ENCODE measurements at places on chromosomes 16 and 17. TPM values are rescaled to one million over a fixed set of nuclear protein-coding genes. Genes with fewer than 3 reads are reported as not detected.

GRCh38 chr17:66778531-66779236 lies 56.2 kb upstream of the CACNG5 start:
- no peak overlapping the region for H3K4me3 ChIP-seq
- H3K36me3 ChIP-seq = peaks cover 20% of the 10 kb centered on the region
- H3K27me3 ChIP-seq = no peaks in the 10 kb centered on the region

GRCh38 chr16:25012525-25012991 lies 2.6 kb downstream of the ARHGAP17 start:
- peaks cover 76% of the 10 kb centered on the region for H3K4me1 ChIP-seq
- DNase-seq = peak; percentile 76
- H3K36me3 ChIP-seq = peaks cover 50% of the 10 kb centered on the region
- no peaks in the 10 kb centered on the region for H3K27me3 ChIP-seq

- peak; percentile 65 for DNase-seq
- peaks cover 64% of the 10 kb centered on the region for H3K4me1 ChIP-seq
- H3K36me3 ChIP-seq = no peaks in the 10 kb centered on the region
- H3K27me3 ChIP-seq = no peaks in the 10 kb centered on the region
- H3K4me3 ChIP-seq = no peak overlapping the region
Measured at GRCh38 chr17:64736804-64737492, 74.8 kb upstream of the SMURF2 start.

Gene KRTAP4-1
- total RNA-seq = not detected

Gene LDHD
- total RNA-seq = 0.24 TPM

All from SJSA1 (cell line).